ENCODE measurements at places on chromosomes 7 and 10.

- no peak for DNase-seq
These were observed 65.6 kb downstream of the WIPF3 start for GRCh38 chr7:29871787-29872398.

- no peak for DNase-seq
These were observed 86.7 kb upstream of the DUSP5 start for GRCh38 chr10:110411047-110411410.

DNA sequence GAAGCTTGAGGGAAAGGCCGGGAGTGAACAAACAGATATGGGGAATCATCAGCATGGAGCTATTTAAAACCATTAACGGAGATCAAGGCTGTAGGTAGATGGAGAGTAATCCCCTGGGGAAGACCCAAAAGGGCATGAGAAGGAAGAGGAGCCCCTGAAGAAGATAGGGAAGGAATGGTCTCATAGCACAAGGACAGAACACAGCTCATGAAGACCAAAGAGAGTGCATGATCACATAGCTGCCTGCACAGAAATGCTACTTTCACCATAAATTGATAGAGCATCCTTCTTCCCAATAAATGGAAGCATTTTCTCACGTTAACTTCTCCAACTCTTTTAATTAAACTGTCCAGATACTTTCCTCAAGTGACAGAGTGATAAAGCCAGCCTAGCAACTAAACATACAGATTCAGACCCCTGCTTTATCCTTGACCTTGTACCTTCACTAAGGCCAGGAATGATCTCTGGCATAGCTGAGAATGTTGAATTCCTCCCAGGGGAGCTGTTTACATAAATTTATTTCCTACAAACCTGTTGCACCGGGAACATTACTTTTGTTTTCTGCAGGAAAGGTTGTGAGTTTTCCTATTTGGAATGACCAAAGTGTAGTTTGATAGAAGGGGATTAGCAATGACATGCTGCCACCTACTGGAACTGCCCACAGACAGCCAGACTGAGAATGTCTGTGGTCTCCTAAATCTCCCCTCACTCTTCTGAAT, 110.8 kb upstream of the LRGUK start:
- DNase-seq, result no peak

DNA sequence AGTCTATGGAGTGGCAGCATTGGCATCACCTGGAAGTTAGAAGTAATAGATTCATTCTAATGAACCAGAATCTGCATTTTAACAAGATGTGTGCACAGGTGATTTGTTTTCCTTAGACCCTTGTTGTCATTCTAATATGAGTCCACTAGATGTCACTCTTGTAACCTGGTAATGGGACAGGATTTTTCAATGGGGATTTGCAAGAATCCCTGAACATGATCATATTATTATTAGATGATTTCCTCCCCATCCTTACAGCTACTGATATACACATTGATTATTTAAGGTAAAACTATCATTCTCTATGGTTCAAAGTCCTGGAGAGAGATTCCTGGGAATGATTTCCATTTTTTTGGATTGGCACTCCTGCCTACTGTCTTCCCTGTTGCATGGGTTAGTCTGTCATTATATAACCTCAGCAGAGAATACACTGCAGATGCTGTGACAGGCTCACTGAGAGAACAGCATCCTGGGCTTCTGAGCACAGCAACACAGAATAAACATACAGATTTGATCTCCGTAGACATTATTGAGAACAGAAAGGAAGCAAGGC, 194.9 kb downstream of the SUGCT start:
- no peak for DNase-seq

GRCh38 chr7:122881324-122881723, 4.9 kb downstream of the CADPS2 start:
- no peak for DNase-seq

- DNase-seq, result no peak
These were observed 2.9 kb downstream of the DEPP1 start for GRCh38 chr10:44975431-44976331.

DNA sequence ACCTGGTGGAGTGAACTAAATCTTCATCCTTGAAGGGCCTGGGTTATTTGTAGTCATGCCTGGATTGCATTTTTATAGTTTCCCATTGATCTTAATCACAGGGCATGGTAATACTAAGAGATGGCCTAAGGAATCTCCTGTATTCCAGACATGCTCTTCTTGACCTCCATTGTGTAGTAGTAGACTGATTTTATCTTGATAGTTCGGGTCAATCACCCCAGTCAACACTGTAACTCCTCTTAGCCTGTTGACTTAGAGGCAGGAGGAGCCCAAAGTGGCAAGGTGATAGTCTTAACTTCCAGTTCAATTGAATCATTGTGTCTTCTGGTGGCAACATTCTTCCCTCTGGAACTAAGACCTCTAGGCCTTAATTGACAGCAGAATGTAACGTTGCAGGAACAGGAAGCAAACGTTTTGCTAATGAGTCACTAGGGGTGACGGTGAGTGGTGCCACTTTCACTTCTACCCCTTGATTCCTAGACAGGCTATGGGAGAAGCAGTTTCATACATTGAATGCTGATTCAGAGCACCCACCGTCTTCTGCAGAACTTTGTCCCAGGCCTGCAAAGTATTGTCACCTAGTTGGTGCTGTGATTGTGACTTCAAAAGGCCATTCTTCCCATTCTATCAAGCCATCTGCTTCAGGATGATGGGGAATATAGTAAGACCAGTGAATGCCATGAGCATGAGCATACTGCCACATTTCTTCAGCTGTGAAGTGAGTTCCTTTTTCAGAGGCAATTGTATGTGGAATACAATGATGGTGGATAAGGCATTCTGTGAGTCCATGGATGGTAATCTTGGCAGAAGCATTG, 24.0 kb upstream of the PAPSS2 start:
- DNase-seq, result no peak

DNA sequence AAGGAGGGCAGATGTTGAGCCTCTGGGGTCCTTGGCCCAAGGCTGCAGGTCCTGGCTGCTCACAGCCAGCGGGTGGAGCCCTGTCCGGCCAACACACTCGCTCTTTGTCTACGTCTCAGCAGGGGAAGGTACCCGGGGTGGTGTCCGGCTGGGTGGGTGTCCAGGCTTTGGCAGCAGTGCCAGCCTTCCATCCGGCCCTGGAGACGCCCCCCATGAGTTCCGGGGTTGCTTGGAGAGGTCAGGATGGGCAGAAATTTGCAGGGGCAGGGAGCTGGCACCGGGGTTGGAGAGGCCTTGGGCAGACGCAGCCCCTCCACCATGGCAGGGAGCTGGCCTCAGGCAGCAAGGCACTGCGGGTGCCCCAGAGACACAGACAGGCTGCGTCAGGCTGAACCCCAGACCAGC, 42.2 kb upstream of the ELN start:
- no peak for DNase-seq

GRCh38 chr10:48768144-48768766, 83.6 kb downstream of the WDFY4 start:
- no peak for DNase-seq

DNA sequence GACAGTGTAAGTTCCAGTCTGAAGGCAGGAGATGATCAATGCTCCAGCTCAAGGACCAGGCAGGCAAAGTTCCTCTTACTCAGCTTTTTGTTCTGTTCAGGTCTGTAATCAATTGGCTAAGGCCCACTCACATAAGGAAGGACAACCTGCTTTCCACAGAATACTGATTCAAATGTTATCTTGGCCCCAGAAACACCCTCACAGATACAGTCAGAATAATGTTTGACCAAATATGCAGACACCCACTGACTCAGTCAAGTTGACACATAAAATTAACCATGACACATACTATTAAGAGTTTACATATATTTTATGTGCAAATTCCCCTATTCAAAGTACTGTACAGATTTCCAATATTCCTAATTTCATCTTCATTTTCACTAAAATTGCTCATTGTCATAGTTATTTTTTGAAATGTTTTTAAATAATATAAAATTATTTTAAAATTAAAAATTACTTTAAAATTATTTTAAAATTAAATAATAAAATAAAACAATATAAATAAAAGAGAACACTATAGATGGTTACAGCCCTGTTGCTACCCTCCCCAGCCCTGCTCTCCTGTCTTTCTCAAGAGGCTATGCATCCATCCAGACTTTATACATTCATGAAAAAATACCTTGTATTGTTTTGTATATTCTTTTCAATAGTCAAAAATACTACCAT, 59.4 kb downstream of the RAB11FIP2 start:
- DNase-seq, result no peak

GRCh38 chr7:10913457-10913856, 60.2 kb upstream of the PHF14 start:
- no peak for DNase-seq

- no peak for DNase-seq
These were observed 78.1 kb upstream of the VWDE start for GRCh38 chr7:12481722-12482121.

DNA sequence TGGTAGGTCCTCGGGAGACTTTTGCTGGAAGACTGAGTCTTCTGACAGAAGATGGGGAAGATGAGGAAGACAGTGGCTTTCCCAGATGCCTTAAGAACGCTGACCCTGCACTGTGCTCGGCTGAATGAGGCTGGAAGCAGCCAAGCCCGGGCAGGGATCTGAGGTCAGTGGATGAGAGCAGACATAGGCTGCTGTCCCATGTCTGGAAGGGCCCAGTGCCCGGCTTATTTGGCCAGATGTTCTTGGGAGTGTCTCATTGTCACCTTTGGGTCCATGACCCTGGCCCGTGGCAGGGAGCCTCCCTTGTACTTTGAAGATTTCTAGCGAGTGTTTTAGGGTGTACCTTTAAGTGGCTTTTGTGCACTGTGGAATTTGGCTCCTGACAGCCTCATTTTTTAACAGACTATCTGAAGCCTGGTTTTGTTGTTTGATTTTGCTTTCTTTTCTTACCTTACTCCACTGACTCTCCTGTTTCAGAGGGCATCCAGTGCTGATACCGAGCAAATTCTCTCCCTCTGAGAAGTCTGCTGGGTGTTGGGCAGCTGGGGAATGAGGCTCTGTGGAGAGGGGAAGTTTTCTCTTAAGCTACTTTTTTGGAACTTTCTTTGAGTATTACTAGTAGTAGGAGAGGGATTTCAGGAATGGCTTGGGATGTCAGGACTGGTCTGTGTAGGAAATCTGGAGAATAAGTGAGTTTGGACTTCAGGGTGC, 61.4 kb downstream of the CREB5 start:
- DNase-seq, result no peak

DNA sequence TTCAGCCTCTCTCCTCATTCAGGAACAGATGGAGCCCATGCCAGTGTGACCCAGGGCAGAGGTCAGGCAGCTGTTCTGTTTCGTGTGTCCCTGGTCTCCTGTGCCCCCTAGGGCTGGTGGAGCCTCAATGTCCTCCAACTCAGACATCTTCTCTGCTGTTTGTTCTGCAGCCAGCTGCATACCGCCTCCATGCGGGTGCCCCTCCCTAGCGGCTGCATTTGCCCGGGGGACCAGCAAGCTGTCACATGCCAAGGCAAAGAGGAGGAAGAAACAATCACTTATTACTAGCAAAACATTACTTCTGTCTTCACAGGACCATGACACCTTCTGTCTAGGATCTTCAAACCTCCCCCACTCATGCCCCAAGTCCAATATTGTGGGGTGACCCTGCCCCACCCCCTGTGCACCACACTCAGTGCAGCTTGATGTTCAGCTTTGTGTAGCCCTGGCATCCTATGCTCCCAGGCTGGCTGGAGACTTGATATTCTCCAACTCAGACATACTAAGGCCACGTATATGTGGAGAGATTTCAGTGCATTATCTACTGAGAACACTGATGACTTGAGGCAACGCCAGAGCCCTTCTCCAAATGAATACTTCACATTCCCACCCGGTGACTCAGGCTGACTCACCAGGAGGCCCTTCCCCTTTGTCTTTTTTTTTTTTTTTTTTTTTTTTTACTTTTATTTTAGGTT, 188.9 kb downstream of the SKIDA1 start:
- no peak for DNase-seq

GRCh38 chr10:112209684-112210131, 26.1 kb upstream of the GPAM start:
- DNase-seq, result no peak

DNA sequence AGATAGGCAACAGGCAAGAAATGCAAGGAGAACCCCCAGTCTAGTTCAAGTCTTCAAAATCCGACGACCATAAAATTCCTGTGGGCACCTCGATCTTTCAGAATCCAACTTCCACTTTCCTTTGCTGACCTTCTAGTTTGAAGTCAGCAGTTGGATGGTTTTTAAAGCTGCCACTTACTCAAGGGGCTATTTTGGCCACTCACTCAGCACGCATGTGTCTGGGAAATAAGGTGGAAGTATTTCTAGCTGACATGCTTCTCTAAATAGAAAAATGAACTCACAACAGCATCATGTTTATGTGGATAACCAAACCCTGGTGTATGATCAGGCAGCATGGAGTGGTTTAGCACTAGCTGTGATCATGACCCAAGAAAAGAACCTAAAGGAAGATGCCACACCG, at the start of gene NRAP:
Gene NRAP, minus strand, starts transcription at position 134 of the 400 bp plus-strand sequence. CDS start 159 bp downstream, outside the sequence.
- DNase-seq, result no peak

DNA sequence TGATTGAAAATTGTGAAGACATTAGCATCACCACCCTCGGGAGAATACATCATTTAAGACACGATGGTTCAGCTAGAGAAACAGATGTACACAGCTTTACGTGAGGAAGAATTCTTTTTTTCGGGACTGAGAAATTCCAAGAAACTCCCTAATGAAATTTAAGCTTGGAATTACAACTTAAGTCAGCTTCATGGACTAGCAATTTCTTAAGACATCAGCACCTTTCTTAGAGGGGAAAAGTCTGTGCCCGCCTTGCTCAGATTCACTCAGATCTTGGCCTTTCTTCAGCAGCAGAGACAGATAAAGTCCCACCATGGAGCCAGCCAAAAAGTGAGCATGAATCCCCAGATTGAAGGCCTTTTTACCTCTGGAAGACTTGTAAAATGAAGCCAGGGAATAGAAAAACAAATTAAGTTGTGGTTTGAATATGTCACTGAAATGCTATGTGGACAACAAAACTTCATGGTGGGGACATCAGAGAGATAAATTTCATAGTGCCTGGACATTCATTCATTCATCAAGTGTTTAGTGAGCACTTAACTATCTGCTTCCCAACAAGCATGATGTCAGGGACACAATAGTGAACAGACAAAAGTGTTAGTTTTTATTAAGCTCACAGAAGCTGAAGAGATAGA, 32.1 kb downstream of the PRKG1 start:
- no peak for DNase-seq

DNA sequence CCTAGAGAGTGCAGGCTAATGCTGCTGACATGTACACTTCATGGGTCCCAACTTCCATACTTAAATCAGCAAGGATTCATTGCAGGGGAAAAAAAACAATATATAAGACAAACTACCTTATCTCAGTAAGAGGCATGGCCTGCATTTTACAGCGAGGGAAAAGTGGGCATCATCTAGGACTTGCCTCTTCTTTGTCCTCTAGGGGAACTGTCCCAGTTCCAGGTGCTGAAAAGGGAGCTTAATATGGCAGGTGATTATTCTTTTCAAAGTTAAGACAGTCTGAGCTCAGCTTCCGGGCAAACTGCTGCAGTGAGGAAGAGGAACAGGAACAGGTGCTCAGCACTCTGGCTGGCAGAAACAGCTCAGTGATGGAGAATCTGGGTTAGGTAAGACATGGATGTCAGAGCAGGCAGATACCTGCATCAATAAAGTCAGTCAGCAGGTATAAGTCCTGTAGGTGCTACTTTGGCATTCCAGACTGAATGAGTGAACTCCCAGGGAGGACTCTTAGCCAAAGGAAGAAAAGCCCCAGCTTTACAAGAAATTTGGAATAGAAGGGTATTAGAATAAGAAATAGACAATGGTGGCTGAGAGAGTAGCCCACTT, 147.2 kb downstream of the TMEM178B start:
- DNase-seq, result no peak

Data from stimulated activated CD4-positive, alpha-beta T cell treated with anti-CD3 and anti-CD28 coated beads, Interleukin-1b, Interleukin-23, amount 100 ng/mL, for 1 hour (primary cell).